ENCODE measurements at places on chromosomes 5 and 9.

DNA sequence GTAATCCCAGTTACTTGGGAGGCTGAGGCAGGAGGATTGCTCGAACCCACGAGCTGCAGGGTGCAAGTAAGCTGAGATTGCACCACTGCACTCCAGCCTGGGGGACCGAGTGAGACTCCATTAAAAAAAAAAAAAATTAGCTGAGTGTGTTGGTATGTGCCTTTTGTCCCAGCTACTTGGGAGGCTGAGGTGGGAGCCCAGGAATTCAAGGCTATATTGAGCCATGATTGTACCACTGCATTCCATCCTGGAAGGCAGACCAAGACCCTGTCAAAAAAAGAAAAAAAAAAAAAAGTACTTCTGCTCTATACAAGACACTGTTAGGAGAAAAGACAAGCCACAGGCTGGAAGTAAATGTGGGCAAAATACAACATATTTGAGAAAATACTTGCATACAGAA is 68.5 kb upstream of the FBXW11 start:
- DNase-seq: no peak

GRCh38 chr5:177234841-177235240 is 68.7 kb downstream of the RAB24 start:
- DNase-seq: no peak

DNA sequence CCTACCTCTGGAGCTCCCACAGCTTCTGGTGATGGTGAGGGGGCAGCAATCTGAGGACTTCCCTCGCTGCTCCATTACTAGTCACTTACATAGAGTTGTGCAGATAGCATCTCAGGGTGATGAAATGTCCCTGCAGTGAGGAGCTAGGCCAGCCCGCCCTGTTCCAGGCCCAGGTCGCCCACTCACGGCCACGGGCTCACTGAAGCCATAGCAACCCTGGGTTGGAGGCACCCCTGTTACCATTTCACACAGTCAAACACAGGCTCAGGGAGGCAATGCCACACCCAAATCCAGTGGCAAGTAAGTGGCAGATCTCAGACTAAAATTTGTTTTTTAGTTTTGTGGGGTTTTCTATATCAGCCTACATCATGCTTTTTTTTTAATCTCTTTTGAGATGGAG is 19.6 kb downstream of the SH2D3C start:
- no peak for DNase-seq

- peak; percentile 60 for DNase-seq
These were observed 49.9 kb downstream of the USP20 start for GRCh38 chr9:129885018-129885669.

Data from hematopoietic multipotent progenitor cell treated with erythropoietin and hydrocortisone succinate and interleukin-3 and kit ligand, for 15 days (in vitro differentiated cells).